ENCODE measurements at places on chromosomes 12 and 14.

DNA sequence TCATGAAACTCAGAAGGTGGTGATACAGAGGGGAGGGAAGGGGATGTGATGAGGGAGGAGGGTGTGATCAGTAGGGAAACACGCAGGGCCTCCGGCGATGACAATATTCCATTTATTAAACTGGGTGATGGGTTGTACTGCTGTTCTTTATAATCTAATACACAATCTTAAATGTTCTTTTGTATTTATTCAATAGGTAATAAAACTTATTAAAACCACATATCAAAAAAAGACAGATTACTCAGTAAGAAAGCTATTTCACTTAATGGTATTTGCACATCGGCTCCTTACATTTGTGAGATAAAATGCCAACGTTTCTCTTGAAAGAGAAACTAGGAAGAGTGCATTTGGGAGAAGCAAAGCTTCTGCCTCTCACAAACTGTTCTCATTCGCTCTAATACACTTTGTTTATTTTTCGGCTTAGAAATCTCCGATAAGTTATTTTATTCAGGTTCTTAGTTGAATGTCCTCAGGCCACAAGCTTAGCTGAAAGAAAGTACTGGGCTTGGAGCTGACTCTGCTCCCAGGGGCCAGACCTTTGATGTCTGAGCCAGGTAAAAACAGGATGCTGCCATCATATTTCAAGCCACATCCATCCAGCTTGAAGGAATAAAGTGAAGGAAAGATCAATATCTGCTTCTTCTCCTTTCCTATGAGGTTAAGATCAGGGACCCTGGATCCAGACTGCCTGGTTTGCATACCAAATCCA lies 17.5 kb downstream of the STON2 start:
- no peak overlapping the region for H3K4me3 ChIP-seq
- DNase-seq: no peak
- no peak overlapping the region for H3K27ac ChIP-seq
- no peaks in the 10 kb centered on the region for H3K4me1 ChIP-seq

GRCh38 chr12:1594006-1594260 lies 448 bp downstream of the FBXL14 start:
- no peak for DNase-seq
- H3K4me1 ChIP-seq: peaks cover 41% of the 10 kb centered on the region
- no peak overlapping the region for H3K27ac ChIP-seq
- H3K36me3 ChIP-seq: peaks cover 33% of the 10 kb centered on the region
- no peaks in the 10 kb centered on the region for H3K27me3 ChIP-seq
- peak overlapping the region; percentile 92 for H3K4me3 ChIP-seq

GRCh38 chr14:64326502-64326901 lies 32.3 kb upstream of the ESR2 start:
- H3K27ac ChIP-seq: no peak overlapping the region
- DNase-seq: no peak

GRCh38 chr12:115010324-115010995 lies 326.5 kb upstream of the TBX3 start:
- H3K27ac ChIP-seq: no peak overlapping the region
- no peaks in the 10 kb centered on the region for H3K4me1 ChIP-seq
- H3K4me3 ChIP-seq: no peak overlapping the region
- DNase-seq: no peak
- H3K36me3 ChIP-seq: no peaks in the 10 kb centered on the region
- H3K27me3 ChIP-seq: no peaks in the 10 kb centered on the region

GRCh38 chr12:64320611-64321010 lies 69.9 kb downstream of the C12orf56 start:
- no peaks in the 10 kb centered on the region for H3K36me3 ChIP-seq
- no peak for DNase-seq
- no peak overlapping the region for H3K4me3 ChIP-seq
- peaks cover 28% of the 10 kb centered on the region for H3K27me3 ChIP-seq
- no peaks in the 10 kb centered on the region for H3K4me1 ChIP-seq

- no peak overlapping the region for H3K27ac ChIP-seq
- H3K4me3 ChIP-seq: no peak overlapping the region
- H3K36me3 ChIP-seq: no peaks in the 10 kb centered on the region
- no peaks in the 10 kb centered on the region for H3K4me1 ChIP-seq
These were observed 95.0 kb upstream of the OTX2 start for GRCh38 chr14:56905282-56905681.

DNA sequence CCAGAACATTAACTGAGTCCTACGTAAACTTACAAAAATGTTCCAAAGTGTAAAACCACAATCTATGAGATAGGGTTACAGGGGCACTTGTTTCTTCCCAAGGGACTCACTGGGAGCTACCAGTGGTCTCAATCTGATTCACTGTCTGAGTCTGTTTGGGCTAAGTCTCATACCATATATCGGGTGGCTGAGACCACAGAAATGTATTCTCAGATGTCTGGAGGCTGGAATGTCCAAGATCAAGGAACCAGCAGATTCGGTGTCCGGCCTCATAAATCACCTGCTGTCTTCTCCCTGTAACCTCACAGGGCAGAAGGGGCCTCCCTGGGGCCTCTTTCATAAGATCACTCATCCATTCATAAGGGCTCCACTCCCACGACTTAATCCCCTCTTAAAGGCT lies 616.3 kb upstream of the TMEM132C start:
- no peaks in the 10 kb centered on the region for H3K4me1 ChIP-seq
- no peak overlapping the region for H3K27ac ChIP-seq
- DNase-seq: no peak
- H3K36me3 ChIP-seq: no peaks in the 10 kb centered on the region

GRCh38 chr14:75561013-75561432 lies 17.4 kb upstream of the FLVCR2 start:
- H3K27ac ChIP-seq: no peak overlapping the region
- H3K4me1 ChIP-seq: peaks cover 14% of the 10 kb centered on the region
- H3K27me3 ChIP-seq: no peaks in the 10 kb centered on the region
- no peak for DNase-seq
- H3K36me3 ChIP-seq: no peaks in the 10 kb centered on the region

GRCh38 chr12:78005094-78005492 lies 174.4 kb downstream of the NAV3 start:
- no peak for DNase-seq
- H3K36me3 ChIP-seq: no peaks in the 10 kb centered on the region
- H3K27ac ChIP-seq: no peak overlapping the region
- no peak overlapping the region for H3K4me3 ChIP-seq

DNA sequence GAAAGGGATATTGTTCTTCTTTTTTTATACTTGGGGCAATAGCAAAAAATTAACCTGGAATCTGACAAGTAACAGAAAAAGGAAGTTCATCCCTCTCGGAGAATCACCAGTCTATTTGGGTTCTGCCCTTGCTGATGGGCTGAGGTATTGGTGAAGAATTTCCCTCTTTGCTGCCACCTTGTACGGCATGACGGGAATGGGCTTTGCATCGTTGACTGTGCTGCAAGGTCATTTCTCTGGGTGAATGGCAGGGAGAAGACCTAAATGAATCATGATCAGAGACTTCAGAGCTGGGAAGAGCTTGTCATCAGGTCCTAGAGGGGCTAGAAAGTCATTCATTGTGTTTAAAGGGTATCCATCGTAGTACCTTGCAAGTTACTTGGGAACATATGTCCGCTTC lies 12.0 kb downstream of the C1S start:
- H3K4me3 ChIP-seq: no peak overlapping the region
- DNase-seq: no peak
- H3K27ac ChIP-seq: no peak overlapping the region
- peaks cover 41% of the 10 kb centered on the region for H3K27me3 ChIP-seq
- peaks cover 2% of the 10 kb centered on the region for H3K36me3 ChIP-seq
- peaks cover 8% of the 10 kb centered on the region for H3K4me1 ChIP-seq

DNA sequence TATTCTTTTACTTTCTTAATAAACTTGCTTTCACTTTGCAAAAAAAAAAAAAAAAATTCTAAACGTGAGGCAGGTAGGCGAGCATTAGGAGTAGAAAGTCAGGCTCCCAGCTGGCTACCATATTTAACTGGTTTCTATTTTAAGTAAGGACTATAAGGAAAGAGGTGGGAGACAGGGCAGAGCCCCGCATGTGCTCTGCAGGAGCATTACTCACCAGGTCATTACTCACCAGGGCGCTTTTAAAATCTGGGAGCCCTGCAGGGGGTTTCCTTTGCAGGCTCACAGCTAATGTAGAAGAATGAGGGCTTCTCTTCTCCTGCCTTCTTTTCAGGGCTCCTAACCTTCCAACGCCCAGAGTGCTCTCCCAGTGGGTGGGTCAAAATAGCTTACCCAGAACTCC lies 14.0 kb upstream of the DPF3 start:
- H3K27me3 ChIP-seq: peaks cover 56% of the 10 kb centered on the region
- H3K4me3 ChIP-seq: no peak overlapping the region
- no peak for DNase-seq
- no peaks in the 10 kb centered on the region for H3K36me3 ChIP-seq
- no peak overlapping the region for H3K27ac ChIP-seq

DNA sequence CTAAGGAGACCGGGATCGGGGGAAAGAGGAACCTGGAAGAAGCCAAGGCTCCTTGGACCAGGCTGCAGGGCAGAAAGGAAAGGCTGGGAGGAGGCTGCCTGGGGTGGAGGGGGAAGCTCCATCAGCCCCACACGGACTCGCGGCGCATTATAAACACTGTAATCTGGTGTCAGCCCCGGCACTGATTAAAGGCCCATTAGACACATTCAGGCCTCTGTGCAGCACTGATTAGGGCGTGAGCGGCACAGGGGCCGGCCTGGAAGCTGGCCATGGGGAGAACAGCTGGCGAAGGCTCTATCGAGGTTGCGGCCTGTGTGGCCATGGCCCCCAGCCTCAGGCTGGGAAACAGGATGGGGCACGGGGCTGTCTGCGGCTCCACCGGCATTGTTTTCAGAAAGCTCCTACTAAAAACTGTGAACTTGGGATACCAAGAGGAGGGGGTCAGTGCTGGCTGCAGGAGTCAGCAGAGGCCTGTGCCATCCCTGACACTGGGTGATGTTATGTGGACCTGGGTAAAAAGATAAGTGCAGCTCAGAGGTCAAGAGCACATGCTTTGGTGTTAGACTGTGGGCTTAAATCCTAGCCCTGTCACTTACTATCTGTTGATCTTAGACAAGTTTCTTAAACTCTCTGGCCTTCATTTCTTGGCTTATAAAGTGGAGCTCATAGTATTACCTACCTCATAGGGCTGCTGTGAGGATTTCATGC lies 10.6 kb downstream of the ACVRL1 start:
- no peaks in the 10 kb centered on the region for H3K4me1 ChIP-seq
- H3K4me3 ChIP-seq: no peak overlapping the region
- peaks cover 18% of the 10 kb centered on the region for H3K27me3 ChIP-seq
- no peak for DNase-seq
- peaks cover 1% of the 10 kb centered on the region for H3K36me3 ChIP-seq

DNA sequence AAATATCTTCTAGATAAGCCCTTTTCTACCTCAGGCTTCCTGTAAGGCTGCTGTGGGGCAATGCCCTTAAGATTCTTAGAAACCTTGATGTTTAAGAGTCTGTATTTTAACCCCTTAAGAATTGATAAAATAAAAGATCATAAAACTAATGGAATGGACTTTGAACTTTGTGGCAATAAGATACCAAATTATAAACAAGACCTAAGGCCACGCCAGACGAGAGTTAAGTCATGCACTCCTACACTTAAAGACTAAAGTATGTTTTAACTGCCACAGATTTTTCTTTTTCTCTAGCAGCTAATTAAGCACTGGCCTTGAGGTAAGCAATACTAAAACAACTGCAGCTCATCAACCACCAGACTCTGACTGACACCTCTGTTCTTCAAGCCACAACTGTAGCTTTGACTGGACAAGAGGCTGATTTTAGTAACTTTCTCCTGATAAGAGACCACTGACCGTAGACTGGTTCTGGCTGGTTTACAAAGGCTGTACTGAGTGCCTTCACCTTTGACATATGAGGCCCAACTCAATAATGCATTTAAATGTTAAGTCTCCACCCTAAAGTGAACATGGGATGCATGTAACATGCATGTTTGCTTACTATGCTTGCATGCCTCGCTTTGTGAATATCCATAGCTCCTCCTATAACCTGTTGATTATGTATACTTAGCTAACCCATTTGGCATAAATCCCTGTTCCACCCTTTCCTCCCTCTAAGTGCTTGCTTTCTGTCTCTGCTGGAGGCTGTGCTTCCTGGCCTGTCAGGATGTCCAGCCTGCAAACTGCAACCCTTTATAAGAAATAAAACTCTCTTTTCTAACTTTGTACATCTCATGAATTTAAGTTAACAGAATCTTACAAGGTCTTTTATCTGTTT lies 71.9 kb downstream of the KLHL28 start:
- no peak for DNase-seq
- H3K36me3 ChIP-seq: no peaks in the 10 kb centered on the region
- no peaks in the 10 kb centered on the region for H3K4me1 ChIP-seq
- no peaks in the 10 kb centered on the region for H3K27me3 ChIP-seq

DNA sequence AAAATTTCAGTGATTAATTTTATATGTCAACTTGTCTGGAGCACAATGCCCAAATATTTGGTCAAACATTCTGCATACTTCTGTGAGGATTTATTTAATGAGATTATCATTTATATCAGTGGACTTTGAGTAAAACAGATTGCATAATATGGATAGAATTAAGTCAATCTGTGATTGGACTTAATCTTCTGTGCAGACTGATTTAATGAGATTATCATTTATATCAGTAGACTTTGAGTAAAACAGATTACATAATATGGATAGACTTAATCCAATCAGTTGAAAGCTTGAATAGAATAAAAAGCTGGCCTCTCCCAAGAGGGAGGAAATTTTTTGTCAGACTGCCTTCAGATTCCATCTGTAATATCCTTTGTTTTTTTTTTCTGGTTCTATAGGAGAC lies 1413.2 kb downstream of the LRFN5 start:
- H3K4me3 ChIP-seq: no peak overlapping the region
- no peaks in the 10 kb centered on the region for H3K4me1 ChIP-seq

DNA sequence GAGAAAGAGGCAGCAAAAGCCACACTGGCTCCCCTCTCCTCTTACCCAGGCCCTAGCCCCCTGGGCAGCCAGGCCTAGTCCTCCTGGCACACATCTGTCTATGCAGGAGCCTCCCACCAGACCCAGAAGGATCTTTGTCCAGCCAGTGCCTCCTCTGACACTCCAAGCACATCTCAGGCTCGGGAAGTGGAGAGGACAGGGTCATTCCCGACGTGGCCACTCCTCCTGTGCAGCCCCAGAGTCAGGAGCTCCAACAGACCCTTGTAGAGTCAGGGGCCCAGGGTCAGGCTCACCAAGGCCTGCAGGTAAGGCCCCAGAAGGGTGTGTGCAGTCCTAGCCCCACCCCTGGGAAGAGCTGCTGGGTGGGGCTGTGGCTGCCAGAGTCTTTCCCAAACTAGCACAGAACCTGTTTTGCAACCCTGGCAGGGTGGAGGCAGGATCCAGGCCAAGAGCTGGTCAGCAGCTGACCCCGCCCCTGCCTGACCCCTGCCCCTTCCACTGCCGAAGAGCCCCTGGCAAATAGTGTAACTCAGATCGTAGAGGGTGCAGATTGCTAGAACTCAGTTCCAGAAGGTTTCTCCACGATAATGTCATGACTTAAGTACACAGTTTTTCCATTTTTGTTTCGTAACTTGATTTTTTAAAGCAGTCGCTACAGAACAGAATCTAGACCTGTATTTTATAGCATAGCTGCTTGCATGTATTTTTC lies 26.6 kb upstream of the PNMA1 start:
- peaks cover 39% of the 10 kb centered on the region for H3K36me3 ChIP-seq
- peak overlapping the region; percentile 85 for H3K27ac ChIP-seq
- H3K27me3 ChIP-seq: no peaks in the 10 kb centered on the region
- peaks cover 64% of the 10 kb centered on the region for H3K4me1 ChIP-seq
